ENCODE measurements at places on chromosomes 1 and 21.

GRCh38 chr1:153734396-153735089, 6.7 kb downstream of the INTS3 start:
- DNase-seq, result no peak

DNA sequence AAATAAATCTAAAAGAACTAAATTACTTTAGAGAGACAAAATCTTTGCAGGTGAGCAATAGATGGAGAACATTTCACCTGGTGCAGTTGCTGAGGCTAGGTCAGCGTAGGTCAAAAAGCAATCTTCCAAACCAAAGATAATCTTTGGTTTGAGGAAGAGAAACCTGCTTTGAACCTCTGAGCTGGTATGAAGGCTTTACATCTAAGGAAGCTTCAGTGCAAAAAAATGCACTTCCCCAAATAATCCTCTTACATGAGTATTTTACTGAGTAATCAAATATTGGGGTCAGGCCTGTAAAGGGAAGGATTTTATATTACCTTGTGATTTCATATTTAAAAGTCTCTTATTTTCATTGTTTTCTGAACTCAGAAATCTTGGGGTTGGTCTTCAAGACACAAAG, 223.6 kb downstream of the SRGAP2C start:
- DNase-seq, result peak; percentile 21

- DNase-seq, result no peak
Measured at GRCh38 chr1:9382643-9383491, 90.2 kb downstream of the SPSB1 start.

GRCh38 chr1:95230768-95231191, 3.2 kb upstream of the RWDD3 start:
- DNase-seq, result peak; percentile 51

- DNase-seq, result no peak
Measured at GRCh38 chr1:51247022-51247421, 10.9 kb downstream of the RNF11 start.

DNA sequence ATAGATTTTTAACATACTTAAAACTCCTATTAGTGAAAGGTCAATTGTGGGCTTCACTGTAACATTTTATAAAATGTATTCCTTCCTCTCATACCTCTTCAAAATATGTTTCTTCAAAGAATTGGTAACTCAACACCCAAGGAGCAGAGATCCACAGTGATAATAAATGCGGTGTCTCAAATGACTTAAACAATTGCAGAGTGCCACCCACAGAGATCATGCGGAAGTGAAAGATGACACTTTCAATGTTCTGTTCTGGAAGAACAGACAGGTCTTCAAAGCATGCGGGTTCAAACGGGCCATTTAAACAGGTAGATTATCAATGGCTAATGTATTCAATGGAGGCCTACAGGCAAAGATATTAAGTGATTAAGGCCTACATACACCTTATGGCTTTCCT, 157.0 kb upstream of the GREM2 start:
- no peak for DNase-seq

DNA sequence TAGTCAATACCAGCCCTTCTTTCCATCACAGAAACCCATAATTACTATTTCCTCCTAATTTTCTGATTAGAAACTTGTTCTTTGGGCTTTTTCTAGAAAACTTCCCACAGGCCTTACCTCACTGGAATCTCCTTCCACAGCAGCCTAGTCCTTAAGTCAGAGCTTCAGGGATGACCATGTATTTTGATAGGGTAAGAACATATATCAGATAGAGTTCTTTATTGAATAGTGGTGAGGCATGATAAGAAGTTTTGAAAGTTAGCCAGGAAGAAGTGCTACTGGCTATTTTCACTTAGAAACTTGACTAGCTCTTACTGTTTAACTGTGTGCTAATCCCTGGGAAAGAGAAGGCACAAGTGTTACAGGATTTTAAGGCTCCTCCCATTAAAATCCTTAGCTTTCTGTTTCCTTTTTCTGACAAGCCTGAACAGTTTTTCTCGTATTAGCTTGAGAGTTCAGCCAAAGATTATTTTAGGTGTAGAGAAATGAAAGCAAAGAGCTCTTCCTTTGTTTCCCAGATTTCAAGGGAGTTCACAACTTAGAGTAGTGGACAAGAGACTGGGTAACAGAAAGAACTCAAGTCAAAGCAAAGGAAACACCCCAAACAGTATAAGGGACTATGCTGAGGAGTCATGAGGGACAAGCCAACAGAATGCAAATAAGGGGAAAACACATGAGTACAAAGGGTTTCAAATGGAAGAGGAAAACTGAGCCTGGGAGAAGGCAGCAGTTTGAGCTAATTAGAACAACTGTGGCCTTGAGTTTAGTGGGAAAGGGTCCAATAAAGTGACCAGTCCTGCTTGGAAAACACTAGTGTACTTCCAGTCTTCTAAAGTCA, 37.2 kb upstream of the AIM2 start:
- peak; percentile 4 for DNase-seq

- DNase-seq, result no peak
Measured at GRCh38 chr21:31258073-31258472, 86.0 kb downstream of the TIAM1 start.

GRCh38 chr1:228735871-228736586, 750 bp downstream of the RHOU start:
- DNase-seq, result peak; percentile 22

DNA sequence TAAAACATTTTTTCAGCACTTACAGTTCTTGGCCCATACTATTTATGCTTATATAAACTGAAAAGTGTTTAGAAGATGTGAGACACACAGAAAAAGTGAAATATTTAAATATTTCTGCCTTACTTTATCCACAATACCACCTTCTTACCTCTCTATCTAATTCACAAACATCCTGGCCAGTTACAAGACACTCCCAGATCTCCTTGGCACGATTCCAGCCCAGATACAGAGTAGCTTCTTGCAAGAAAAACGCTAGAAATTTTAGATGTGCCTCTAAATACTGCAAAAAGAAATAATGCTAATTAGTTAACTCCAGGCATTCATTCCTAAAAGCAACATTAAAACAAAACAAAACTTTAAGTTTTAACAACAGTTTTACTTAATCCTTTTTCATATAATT, 68.4 kb downstream of the USP24 start:
- no peak for DNase-seq

- no peak for DNase-seq
Measured at GRCh38 chr1:184534690-184535089, 147.9 kb downstream of the C1orf21 start.

- no peak for DNase-seq
Measured at GRCh38 chr21:46171996-46172862, 12.0 kb downstream of the SPATC1L start.

GRCh38 chr1:50308878-50309277, 114.4 kb downstream of the DMRTA2 start:
- peak; percentile 11 for DNase-seq

DNA sequence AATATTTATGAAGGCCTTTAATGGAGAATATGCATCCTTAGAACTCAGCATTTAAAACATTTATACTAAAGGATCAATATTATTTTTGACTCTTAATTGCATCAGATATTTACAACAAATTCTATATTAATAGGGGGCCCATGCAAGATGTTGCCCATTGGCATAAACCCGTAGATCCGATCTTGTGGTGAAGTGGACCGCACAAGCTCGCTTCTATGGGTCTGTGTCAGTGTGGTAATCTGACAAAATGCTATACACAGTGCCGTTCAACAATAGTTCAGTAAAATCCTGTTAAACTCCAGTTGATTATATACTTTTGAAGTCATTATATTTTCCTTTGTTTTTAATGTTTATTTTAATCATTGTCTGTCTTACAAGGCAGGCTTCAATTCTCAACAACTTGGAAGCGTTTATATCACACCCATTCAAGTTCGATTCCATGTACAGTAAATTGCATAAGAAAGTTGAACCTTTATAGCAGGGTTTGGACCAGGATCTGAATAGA, 809.2 kb downstream of the USP25 start:
- DNase-seq, result no peak

DNA sequence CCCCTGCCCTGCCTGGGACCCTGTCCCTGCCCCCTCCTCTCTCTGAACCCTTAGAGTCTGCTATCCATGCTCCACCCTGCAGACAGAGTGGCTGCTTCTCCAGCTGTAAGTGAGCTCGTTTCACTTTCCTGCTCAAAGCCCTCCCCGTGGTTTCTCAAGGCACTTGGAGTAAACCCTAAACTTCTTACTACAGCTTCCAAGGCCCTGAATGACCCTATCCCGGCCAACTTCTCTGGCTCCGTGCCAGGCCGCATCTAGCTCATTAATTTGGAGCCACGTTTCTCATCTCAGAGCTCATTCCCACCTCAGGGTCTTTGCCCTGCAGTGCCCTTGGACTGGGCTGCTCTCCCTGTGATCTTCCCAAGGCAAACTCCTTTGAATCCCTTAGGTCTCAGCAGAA, 235.1 kb upstream of the RUNX1 start:
- no peak for DNase-seq

- no peak for DNase-seq
Measured at GRCh38 chr1:98001764-98002163, 80.9 kb upstream of the DPYD start.

- no peak for DNase-seq
Measured at GRCh38 chr1:226989085-226989920, 49.2 kb downstream of the COQ8A start.

- DNase-seq, result no peak
Measured at GRCh38 chr1:167722870-167723251, 1.1 kb downstream of the MPZL1 start.

GRCh38 chr1:225446595-225446960, 18.7 kb upstream of the LBR start:
- DNase-seq, result no peak

DNA sequence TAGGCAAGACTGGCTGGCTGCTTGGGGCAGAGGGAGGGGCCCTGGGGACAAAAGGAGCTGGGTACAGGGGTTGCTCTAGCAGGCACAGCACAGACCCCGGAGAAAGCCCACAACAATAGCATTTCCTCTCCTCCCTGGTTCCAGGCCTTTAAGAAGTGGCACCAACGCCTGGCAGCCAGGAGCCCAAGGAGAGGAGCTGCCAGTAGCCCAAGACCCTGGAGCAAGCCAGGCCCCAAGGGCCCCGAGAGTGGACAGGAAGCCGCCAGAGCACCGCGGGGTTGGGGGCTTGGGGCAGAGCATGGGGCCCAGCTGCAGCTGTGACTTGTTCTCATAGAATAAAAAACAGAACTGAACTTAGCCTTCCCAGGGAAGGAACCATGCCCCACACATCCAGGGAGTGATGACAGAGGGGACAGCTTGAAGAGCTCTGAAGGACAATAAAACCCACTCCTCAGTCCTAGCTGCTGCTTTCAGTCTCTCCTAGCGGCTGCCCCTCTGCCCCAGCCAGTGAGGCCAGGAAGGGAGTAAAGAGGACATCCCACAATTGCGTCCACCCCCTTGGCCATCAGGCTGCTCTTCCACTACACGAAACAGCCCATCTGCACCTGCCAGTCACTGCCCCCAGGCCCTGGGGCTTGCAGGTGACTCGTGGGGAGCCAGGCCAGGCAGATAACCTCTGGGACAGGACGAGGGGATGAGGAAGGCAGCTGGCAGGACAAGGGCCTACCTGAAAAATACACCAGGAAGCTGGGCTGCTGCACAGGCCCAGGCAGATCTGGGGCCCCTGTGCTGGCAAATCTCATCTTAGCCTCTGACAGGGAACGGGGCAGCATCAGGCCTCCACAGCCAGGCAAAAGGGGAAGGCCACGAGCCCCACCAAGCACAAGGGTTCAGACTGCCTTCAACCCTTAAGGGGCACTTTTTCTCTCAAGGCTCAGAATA, 16.4 kb downstream of the MTHFR start:
- DNase-seq, result no peak

- no peak for DNase-seq
Measured at GRCh38 chr1:15212954-15213291, 34.1 kb upstream of the FHAD1 start.

- no peak for DNase-seq
Measured at GRCh38 chr1:156055281-156056048, 883 bp downstream of the LAMTOR2 start.

GRCh38 chr1:12150456-12151200, 16.2 kb upstream of the TNFRSF1B start:
- DNase-seq, result no peak

- no peak for DNase-seq
Measured at GRCh38 chr1:185420588-185421081, 103.6 kb upstream of the IVNS1ABP start.

GRCh38 chr1:181180407-181181031, 92.0 kb downstream of the IER5 start:
- DNase-seq, result no peak

- DNase-seq, result no peak
Measured at GRCh38 chr1:8711151-8711550, 106.3 kb downstream of the RERE start.

GRCh38 chr1:188669728-188670382, 1807.8 kb downstream of the BRINP3 start:
- DNase-seq, result peak; percentile 2

DNA sequence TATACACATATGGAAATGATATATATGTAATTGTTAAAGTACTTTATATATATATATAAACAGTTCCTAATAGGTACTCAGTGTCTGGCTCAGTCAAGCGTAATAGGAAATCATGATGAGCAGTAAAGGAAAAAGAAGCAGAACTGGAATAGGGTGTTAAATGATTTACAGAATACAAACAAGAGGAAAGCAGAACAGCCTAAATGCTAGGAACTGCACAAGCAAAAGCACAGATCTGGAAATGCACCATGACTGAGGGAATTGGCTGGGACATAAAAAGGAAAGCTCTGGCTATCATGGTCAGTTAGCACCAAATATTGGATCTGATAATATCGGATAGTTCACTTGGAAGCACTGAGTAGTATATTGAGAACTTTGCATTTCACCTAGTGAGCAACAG, 51.8 kb downstream of the SLC44A5 start:
- DNase-seq, result no peak

DNA sequence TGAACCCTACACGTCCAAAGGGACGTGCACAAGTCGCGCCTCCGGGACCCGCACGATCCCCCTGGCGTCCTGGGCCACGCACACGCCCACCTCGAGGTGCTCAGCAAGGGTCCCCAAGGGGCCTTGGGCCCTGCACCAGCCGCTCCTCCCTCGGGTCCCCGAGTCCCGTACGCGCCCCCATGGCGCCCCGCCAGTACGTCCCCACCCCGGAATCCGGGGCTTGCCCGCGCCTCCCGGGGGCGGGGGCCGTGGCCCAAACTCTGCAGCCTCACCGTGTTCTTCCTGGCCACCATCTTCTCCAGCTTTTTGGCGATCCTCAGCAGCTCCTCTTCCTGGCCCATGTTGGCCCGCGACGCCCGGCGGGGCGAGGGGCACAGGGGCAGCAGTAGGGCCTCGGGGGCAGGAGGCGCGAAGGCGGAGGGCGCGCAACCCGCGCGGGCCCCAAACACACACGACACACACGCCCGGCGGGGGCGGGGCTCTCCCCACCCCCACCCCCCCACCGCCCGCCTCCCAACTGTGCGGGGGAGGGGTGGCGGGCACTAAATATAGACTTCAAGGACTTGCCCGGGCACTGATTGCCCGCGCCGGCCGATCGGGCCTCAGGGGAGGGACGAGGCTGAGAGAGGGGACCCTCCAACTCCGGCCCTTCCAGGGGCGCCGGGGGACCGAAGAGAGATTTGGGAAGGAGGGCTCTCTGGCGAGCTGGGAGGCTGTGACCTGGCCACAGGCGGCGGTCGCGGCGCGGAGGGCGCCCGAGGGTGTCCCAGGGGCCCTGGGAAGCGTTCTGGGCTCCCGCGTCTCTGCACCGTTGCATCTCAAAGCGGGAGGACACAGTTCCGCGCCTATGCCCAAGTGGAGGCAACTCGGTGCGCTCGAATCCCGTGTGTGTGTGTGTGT, at the start of gene TCEA3:
Gene TCEA3, minus strand, starts transcription at position 456 of the 900 bp plus-strand sequence. Its CDS starts 115 bp downstream, at position 341.
- DNase-seq, result no peak

GRCh38 chr1:35223084-35223630, 30.2 kb upstream of the SFPQ start:
- no peak for DNase-seq
